Coronary artery (tissue), 2 donors: ENCODE measurements at places on chromosomes 3 and 15.

DNA sequence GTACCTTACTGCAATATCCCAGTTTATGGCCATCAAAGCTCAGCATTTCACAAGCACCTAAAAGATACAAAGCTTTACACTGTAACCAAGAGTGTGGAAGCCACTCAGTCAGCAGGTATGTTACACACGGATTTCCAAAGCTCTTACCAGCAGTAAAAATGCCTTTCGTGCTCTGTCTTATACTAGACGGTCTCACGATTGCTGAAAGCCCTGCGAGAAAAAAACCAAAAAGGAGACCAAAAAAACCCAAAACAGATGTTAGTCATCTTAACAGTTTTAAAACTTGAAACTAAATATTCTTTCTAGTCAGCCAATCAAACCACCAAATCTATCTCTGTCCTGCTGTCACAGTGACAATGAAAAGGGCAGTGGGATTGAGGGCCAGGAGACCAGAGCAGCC lies 39.0 kb downstream of the TAMM41 start:
- DNase-seq = no peak

GRCh38 chr3:53109891-53110771 lies 20.1 kb downstream of the RFT1 start:
- DNase-seq = no peak

DNA sequence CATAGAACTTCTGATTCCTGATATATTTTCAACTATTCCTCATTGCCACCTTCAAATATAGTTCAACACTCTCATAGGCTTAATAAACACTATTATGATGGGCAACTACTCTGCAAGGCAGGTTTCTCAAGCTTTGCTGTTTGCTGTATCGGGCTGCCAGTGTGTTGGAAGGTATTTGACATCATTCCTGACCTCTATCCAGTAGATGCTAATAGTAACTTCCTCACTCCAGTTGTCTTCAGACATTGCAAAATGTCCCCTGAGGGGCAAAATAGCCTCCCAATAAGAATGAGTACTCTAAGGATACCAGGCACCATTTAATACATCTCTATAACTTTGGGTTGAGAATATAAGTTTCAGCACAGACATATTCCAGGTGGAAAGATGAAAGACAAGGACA lies 147.5 kb upstream of the PFN2 start:
- no peak for DNase-seq

DNA sequence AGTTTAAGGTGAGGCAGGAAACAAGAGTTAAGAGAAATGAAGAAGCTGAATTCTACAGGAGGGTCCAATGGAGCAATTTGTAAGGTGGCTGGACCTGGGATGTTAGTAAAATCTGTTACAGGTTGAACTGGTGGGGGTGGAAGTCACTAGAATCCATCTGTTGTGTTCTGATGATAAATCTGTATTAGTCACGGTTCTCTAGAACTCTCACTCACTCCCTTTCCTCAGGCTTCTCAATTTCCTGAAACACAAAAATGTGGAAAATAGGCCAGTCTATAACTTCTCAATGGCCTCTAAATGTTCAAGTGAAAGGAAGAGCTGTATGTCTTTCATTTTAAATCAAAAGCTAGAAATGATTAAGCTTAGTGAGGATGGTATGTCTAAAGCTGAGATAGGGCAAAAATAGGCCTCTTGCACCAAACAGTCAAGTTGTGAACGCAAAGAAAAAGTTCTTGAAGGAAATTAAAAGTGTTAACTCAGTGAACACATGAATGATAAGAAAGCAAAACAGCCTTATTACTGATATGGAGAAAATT lies 180.2 kb upstream of the CBLB start:
- DNase-seq = no peak

DNA sequence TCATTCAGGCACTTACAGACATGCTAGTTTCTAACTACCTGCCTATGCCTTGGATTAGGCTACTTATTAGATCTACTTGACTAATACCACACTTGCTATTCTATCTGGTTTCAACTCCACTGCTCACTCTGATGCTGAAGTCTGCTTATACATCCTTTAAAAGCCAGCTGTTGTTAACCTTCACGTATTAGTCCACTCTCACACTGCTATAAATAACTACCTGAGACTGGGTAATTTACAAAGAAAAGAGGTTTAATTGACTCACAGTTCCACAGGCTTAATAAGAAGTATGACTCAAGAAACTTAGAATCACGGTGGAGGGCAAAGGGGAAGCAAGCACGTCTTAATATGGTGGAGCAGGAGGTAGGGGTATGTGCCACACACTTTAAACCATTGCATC lies 47.7 kb upstream of the ANKRD28 start:
- no peak for DNase-seq

- peak; percentile 86 for DNase-seq
These were observed 2.0 kb downstream of the AP2M1 start for GRCh38 chr3:184176377-184177330.

GRCh38 chr15:25620466-25620865 lies 181.6 kb upstream of the UBE3A start:
- no peak for DNase-seq

DNA sequence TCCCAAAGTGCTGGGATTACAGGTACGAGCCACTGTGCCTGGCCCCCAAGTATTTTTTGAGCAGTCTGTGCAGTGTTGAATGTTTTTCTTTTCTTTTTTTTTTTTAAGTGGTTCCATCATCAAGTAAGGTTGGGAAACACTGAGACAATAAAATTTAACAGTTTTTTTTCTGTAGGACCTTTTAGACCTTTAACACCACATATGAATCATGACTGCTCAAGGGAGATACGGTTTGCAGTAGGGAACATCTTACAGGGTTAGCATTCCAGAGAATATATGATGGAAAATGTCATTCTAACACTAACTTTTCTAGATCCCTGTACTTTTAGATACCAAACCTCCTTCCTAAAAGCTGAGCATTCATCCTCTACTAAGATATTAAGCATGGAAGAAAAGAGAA lies 41.7 kb downstream of the SNX4 start:
- no peak for DNase-seq

DNA sequence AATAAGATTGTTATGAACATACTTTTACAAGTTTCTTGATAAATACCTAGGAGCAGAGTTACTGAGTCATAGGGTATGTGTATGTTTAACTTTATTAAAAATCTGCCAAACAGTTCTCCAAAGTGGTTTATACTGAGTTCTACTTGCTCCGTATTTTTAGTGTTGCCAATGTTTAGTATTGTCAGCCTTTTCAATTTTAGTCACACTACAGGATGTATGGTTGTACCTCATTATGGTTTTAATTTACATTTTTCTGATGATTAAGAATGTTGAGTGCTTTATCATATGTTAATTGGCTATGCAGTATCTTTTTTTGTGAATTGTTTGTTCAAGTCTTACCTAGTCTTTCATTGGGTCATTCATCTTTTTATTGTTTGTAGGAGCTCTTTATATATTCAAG lies 4.3 kb downstream of the TMOD3 start:
- DNase-seq = no peak

DNA sequence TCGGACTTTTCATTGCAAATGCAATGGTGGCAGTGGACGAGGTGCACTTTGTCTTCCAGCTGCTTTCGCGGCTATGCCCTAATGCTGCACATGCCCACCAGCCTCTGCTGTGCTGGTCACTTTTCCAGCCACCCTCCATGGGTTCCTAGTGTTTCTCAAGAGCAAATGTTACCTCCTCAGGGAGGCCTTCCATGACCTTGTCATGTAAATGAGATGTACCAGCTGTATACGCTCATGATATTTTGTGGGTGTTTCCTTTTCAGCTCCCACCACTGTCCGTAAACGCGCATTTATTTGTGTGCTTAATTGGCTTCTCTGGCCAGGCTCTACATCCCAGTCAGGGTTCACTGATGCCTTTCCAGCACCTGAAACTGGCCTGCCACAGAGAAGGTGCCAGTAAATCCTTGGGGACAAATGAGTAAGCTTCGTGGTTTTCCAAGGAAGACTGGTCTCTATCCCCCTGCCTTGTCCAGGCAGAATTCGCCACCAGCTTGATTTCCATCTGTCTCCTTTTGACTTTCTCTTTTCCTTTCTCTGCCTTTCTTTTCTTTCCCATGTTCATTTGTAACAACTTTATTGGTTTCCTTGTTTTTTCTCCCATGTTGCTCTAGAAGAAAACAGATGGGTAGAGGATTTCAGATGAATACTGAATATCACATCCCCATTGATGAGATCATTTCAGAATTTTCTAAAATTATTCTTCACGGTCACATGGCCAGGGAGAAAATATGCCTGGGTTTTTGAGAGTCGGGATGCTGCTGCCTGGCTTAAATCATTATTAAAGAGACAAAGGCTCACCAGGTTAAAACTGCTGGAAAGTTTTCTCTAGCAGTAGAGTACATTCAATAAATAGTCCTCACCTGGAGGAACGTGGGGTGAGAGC lies 82.5 kb downstream of the CHST2 start:
- DNase-seq = no peak

GRCh38 chr3:187208159-187208558 lies 10.9 kb downstream of the RTP1 start:
- no peak for DNase-seq

- no peak for DNase-seq
These were observed 49.4 kb downstream of the SYNM start for GRCh38 chr15:99154271-99154670.

DNA sequence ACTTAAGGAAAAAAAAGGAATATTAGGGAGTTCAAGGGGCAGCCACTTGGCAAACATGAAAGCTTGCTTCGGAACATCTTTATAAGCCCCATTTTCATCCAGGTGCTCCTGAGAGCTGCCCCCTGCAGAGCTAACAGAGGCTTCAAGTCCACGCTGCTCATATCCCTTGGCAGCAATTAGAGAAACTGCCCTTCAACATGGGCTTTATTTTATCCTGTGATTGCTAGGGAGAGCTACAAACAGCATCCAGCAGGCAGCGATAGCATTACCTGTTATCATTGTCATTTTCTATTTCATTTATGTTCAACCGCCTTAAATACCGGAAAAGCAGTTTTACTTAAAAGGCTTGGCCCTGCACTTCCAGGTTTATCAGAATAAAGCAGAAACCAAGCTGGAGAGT lies 68.4 kb upstream of the MCTP2 start:
- no peak for DNase-seq

- no peak for DNase-seq
These were observed 83.0 kb downstream of the CBLB start for GRCh38 chr3:105785803-105786202.

DNA sequence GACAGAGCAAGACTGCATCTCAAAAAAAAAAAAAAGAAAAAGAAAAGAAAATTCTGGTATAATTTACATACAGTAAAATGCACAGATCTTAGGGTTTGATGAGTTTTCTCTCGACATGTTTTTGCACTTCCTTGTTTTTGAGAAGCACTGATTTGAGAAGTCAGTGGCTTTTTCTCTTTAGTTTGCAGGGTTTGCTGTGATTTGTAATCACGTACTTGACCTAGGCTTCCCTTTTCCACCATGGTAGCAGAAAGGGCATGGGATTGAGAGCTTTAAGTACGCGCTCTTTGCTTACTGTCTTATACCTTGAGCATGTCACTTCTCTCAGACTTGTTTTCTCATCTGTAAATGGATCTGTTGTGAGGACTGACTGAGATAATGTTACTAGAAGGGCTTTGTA lies 4.1 kb downstream of the VHL start:
- no peak for DNase-seq
